ENCODE measurements at places on chromosomes 16 and 17. TPM values are rescaled to one million over a fixed set of nuclear protein-coding genes. Genes with fewer than 3 reads are reported as not detected.

Gene SYCE1L
- total RNA-seq = 1.6 TPM

Gene SLC47A2
- total RNA-seq = not detected

Gene KCNJ18
- total RNA-seq = not detected

Gene ACSF2
- 4.3 TPM for total RNA-seq

Gene JPH3
- total RNA-seq = not detected

Gene TELO2
- total RNA-seq = 131 TPM

Gene ZMYND15
- 0.13 TPM for total RNA-seq

Gene CAMKK1
- total RNA-seq = 7.4 TPM

Gene CCL15
- total RNA-seq = not detected

Gene KLHL10
- not detected for total RNA-seq

Gene CCL4L2
- total RNA-seq = 517 TPM

Gene RAB26
- total RNA-seq = not detected

Gene NOD2
- 6.2 TPM for total RNA-seq

Measured in activated T-cell treated with anti-CD3 and anti-CD28 coated beads, Interleukin-2, amount 50 U/mL, for 4 hours (primary cell).